ENCODE measurements at places on chromosomes 2 and 18.
A peak's percentile ranks its signal among the peaks of the same experiment; 100 is the strongest.

GRCh38 chr2:183063083-183063482 is 15.5 kb upstream of the DUSP19 start:
- no peak for DNase-seq

DNA sequence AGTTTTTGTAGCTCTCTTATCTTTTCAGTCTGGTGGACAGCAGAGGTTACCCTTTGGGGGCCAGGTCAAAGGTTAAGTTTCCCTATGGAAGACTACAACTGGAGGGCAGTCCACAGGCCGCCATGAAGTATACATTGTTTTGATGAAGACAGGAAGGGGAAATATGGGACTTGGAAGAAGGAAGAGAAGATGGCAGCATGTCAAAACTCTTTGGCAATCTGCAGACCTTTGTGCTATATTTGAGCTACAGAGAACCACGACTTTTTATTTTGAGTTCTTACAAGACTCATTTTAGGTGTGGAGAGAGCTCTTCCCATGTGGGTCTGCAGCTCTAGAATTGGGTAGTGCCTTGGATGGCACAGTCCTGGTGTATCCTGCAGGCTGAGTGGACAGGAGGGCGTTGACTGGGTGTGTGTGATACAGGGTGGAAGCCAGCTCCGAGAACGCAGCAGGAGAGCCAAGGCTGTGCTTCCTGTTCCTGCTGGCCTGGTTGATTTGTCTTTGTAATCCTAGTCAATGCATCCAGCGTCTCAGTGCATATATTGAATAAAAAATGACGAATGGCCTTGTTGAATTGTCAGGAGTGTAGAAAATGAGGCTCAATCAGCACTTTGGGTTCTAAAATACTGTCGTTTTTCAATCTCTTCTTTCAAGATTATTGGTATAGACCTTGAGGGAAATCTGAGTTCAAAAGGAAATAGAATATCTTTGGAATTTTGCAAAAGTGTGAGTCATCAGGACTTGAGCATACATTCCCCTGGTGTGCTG is 11.5 kb downstream of the ITGA6 start:
- DNase-seq: no peak

DNA sequence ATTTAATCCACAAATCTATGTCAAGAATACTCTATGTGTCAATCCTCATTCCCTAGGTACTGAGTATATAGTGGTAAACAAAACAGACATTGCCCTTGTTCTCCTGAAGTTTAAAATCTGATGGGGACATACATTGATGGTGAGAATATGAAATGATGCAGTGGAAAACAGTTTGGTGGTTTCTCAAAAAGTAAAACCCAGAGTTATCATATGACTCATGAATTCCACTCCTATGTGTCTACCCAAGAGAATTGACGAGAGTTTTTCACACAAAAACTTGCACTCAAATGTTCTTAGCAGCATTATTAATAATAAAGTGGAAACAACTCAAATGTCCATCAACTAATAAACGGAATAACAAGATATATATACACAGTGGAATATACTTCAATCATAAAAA is 586.7 kb downstream of the CCDC85A start:
- DNase-seq: no peak

- DNase-seq: no peak
These were observed 114.3 kb downstream of the MGAT5 start for GRCh38 chr2:134368009-134368817.

DNA sequence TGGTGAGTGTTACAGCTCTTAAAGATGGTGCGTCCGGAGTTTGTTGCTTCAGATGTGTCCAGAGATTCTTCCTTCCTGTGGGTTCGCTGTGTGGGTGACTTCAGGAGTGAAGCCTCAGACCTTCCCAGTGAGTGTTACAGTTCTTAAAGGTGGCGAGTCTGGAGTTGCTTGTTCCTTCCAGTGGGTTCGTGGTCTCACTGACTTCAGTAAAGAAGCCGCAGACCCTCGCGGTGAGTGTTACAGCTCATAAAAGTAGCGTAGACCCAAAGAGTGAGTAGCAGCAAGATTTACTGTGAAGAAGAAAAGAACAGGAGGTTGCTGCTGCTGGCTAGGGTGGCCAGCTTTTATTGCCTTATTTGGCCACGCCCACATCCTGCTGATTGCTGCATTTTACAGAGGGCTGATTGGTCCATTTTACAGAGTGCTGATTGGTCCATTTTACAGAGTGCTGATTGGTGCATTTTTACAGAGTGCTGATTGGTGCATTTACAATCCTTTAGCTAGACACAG is 34.0 kb upstream of the SPTBN1 start:
- DNase-seq: no peak

- DNase-seq: no peak
These were observed 147.4 kb upstream of the GPC1 start for GRCh38 chr2:240288087-240288521.

DNA sequence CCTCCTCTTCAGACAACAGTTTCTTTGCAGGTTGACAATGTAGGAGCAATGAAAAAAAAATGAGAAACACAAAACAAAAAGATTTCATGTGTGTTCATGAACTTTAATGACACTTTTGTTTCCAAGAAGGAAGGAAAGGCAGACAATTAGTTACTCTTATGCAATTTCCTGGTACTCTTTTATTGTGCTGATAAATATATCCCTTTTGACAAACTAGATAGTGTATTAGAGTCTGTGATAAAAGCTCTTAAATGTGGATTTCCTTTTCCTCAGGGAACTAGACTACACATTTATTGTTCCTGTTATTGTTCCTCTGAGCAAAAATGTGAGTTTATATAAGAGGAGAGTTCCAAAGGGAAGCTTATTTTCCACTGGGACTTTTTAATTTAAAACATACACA is 188.7 kb upstream of the NRXN1 start:
- no peak for DNase-seq

GRCh38 chr2:187150670-187151069 is 297.4 kb downstream of the CALCRL start:
- no peak for DNase-seq

GRCh38 chr2:218960309-218961165 is 1.1 kb downstream of the CDK5R2 start:
- DNase-seq: no peak

GRCh38 chr2:52956766-52957165 is 810.8 kb upstream of the CHAC2 start:
- no peak for DNase-seq

GRCh38 chr2:40625849-40626248 is 174.0 kb upstream of the SLC8A1 start:
- DNase-seq: no peak

DNA sequence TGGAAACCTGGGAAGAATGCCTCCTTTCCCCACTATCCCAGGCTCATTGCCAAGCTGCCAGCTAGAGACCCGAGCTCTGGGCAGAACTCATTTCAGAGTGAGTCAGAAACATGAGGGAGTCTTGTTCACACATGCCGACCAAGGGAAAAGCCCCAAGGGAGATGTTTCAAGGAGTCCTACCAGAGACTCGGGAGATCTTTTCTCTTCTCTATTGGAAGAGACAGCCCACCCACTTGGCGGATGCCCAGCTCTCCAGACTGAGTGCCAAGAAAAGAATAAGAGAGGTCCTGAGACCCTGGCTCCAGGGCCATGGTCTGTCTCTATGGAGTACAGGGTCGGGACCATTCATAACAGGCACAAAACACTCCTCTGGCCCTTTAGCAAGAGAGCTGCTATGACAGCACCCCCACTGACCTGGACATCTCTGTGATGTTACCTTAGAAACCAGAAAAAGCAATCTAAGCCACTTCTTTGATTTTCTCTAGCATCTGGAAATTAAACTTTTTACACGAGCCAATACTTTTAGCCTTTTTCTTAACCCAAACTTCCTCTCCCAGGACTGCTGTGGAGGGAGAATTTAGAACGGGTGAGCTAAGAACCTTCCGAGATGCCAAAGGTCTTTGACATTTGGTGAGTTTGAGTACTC is 18.5 kb upstream of the IGFBP5 start:
- DNase-seq: peak; percentile 3

DNA sequence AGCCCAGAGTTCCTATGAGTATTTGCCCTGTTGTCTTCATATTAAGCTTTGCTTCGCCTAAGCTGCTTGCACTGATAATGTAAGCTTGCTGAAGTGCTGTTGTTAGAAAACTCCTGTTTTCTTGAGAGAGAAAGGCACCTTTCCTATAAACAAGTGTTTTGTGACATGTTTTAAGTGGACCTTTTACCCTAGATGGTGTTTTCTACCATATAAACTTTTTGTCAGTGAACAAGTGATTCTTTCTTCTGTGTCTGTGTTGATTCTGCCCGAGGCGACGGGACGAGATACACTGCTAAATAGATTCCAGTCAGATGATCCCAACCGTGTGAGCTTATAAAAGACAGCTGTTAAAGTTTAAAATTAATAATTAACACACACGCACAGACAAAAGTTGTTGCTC is 24.1 kb downstream of the CABLES1 start:
- DNase-seq: no peak

- no peak for DNase-seq
These were observed 17.2 kb downstream of the SPEG start for GRCh38 chr2:219451661-219452360.

GRCh38 chr2:2932692-2933305 is 444.8 kb downstream of the EIPR1 start:
- DNase-seq: no peak

GRCh38 chr2:127712999-127713398 is 11.7 kb downstream of the SFT2D3 start:
- no peak for DNase-seq

GRCh38 chr2:5520463-5520972 is 171.7 kb upstream of the SOX11 start:
- DNase-seq: no peak

GRCh38 chr2:217858519-217859491 is 144.0 kb downstream of the TNS1 start:
- peak; percentile 42 for DNase-seq

DNA sequence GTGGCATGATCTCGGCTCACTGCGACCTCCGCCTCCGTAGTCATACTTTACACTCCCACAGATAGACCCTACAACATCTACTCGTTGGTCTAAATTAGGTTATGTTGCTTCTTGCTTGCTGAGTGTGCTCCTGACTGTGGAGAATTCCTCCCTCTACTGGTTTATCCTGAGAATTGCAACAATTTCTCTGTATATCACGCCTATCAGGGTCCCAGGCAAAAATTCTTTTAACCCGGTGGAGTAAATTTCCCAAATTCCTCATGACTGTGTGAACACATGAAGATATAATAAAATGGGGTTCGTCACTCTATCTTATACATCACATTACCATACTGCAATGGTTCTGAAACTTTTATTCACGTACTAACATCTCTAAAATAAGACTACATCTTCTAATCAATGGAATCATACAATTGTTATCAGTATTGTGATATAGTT is 156.7 kb downstream of the EVA1A start:
- peak; percentile 53 for DNase-seq

DNA sequence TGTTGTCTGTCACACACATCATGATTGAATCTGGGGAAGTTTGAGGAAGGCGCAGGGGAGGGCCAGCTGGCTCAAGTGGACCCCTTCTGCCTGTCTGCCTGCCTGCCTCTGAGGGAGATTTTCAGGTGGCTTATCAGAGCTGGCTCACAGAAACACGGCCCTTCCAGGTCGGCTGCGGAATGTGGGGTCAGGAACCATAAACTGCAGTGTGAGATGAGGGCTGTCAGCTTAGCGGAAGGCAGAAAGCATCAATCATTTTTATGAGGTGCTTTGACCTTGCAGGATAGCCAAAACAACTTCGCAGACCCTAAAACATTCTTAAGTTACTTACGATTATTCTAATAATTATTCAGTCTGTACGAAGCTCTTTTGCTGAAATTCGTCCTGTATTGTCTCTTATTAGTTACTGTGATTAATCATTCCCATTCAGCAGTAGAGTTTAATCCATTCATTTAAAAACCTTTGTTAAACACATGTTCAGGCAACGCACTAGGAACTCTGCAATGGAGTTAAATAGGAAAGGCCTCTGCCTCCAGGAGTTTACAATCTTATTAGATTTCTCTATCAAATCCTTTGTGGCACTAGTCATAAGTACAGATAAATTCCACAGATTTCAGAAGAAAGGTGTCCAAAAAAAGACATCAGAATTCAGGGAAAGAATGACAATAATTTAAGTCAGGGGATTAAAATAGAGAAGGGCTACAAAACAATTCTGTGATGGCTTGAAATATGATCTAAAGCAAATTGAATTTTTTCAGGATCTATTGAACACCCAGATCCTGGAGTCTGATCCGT is 371.6 kb downstream of the HRH4 start:
- DNase-seq: no peak

- no peak for DNase-seq
These were observed 104.5 kb downstream of the RBM43 start for GRCh38 chr2:151157000-151157735.

DNA sequence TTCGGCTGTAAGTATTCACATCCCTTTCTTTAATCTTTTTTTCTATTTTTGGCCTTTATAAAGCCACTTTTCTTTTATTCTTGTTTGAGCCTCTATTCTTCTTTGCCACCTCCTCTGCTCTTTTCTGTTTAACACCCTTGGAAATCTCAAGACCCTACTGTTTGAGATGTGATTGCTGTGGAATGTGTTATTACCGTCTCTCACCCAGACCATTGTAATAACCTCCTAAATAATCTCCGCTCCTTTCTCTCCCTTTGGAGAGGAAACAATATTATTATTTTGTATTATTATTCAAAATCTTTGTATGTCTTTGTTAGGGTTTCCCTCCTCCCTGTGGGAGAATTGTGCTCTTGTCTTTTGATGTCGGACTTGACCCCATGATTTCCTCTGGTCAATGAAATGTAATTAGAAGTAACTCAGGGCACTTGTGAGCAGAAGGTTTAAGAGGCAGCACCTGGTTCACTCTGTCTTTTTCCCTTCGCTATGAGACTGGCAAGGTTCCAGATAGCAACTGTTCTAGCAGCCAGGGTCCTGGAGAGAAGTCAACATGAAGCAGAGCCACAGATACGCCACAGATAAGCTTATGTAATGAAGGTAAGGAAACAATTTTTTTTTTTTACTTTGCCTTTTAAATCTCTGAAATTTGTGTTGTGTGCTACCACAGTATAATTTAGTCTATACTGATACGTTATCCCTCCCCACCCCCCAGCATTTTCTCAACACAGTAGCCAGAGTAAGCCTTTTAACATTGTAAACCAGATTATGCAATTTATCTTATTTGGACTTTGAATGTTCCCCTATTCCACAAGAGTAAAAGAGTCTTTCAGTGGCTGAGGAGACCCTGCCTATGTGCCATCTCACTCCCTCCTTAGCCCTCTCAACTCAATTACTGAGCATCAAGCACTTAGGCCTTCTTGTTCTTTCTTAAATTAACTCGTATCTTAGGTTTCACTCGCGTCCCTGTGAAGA is 601.2 kb upstream of the ZNF804A start:
- peak; percentile 32 for DNase-seq

- DNase-seq: peak; percentile 54
These were observed 524 bp upstream of the SERTAD2 start for GRCh38 chr2:64654063-64654811.

- DNase-seq: no peak
These were observed 1.6 kb downstream of the CELF4 start for GRCh38 chr18:37563931-37564392.

GRCh38 chr2:30113617-30114293 is 33.1 kb upstream of the YPEL5 start:
- no peak for DNase-seq

GRCh38 chr18:59416818-59417217 is 57.8 kb upstream of the LMAN1 start:
- DNase-seq: no peak

- no peak for DNase-seq
These were observed 25.1 kb upstream of the TMEM214 start for GRCh38 chr2:27007416-27008374.

Measured in NCI-H1694 (cell line).